Adipocyte (in vitro differentiated cells): ENCODE measurements at places on chromosomes 4 and X.

DNA sequence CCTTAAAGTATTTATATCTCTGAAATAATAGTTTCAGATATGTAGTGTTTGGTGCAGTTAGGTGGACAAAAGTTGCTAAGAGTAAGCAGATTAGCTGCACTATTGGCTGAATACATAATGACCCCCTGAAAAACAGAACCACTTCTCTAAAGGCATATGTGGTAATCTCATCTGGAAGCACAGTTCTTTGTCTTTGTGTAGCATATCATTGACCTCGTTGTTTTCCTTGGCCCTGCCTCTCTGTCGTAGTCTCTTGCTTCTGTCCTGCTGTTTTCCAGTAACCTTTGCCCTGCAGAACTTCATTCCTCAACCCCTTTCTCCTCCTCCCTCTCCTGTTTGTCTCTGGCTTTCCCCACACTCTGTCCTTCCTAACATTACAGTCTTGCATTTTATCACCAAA lies 41.4 kb downstream of the JADE3 start:
- no peak for DNase-seq

GRCh38 chr4:115865736-115866135 lies 752.3 kb upstream of the NDST4 start:
- DNase-seq, result no peak

DNA sequence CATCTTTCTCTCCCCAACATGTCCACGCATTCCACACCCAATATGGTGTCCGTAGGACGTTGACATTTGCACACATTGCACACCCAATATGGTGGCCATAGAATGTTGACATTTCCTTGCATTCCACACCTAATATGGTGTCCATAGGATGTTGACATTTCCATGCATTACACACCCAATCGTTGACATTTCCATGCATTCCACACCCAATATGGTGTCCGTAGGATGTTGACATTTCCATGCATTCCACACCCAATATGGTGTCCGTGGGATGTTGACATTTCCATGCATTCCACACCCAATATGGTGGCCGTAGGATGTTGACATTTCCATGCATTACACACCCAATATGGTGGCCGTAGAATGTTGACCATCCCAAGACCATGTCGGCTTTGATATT lies 88.4 kb upstream of the SHOX start:
- no peak for DNase-seq

GRCh38 chr4:110344165-110344564 lies 131.8 kb upstream of the ENPEP start:
- DNase-seq, result peak; percentile 48

GRCh38 chr4:107647591-107647990 lies 72.4 kb downstream of the PAPSS1 start:
- no peak for DNase-seq

DNA sequence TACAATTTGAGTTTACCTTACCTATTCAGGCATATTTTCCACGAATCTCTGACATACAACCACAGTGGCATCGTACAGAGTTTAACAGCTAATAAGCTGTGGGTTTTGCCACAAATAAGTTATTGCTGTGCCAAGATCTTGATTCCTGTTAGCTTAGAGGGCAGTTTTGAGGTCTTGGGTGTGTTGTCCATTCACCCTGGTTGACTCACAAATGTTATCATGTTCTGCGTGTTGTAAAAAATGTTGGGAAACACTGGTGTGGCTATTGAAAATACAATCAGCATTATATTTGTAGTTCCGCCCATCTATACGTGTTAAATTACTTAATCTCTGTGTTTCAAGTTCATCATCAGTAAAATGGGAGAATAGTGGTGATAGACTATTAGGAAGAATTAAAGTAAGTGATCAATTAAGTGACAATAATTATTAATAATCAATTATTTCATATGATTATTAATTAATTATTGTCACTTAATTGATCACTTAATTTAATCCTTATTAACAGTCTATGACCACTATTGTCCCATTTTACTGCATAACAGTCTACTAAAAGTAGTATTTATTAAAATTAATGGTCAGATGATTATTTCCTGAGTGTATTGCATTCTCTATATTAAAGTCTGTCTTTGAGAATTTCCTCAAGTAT lies 96.3 kb downstream of the TMA16 start:
- DNase-seq, result no peak

DNA sequence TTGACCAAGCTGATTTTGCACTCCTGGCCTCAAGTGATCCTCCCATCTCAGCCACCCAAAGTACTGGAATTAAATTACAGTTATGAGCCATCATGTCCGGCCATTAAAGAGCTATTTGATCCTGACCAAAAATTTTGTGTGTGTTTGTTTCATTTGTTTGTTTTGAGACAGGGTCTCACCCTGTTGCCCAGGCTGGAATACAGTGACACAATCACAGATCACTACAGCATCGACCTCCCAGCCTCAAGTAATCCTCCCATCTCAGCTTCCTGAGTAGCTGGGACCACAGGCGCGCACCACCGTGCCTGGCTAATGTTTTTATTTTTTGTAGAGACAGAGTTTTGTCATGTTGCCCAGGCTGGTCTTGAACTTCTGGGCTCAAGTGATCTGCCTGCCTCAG lies 82.9 kb upstream of the RBPJ start:
- DNase-seq, result no peak

- no peak for DNase-seq
Measured at GRCh38 chr4:123503698-123504363, 107.2 kb downstream of the SPRY1 start.
